Activated effector memory CD4-positive, alpha-beta T cell treated with Interleukin-2 at 50 U/mL for 16 hours (primary cell): ENCODE measurements at places on chromosomes 6 and 20.

- peak; percentile 72 for DNase-seq
Observed at GRCh38 chr20:24027229-24027628, 38.6 kb upstream of the GGTLC1 start.

DNA sequence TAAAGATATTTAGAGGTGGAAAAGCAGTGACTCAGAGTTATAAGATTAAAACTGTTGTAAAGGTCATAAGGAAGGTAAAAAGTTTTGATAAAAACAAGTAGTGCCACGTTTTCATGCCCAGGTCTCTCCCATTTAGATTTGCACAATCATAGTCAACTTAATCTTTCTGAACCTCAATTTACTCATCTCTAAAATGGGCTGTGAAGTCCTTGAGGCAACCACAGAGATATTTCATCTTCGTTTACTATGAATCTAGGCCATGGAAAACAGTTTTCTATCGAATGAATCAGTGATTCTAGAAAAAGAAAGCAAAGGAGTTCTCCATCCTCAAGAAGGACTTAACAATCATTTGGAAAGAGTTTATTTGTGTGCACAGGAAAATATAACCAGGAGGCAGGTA, 190.2 kb downstream of the EDN1 start:
- DNase-seq: no peak

GRCh38 chr6:162068340-162068739, 659.2 kb downstream of the PRKN start:
- no peak for DNase-seq

DNA sequence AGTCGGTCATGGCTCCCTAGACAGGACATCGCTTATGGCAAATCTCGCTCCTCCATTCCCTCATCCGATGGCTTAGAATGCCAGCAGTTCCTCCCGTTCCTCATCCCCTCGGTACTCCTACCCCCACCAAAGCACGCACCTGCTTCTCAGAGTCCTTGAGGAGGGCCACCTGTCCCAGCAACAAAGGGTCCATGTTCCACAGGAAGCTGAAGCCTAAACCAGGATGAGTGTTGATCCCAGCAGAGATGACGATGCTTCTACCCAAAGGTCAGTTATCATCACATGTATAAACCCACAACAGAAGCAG, 111.2 kb downstream of the THBS2 start:
- no peak for DNase-seq
